NCI-H1092 treated with DMSO at 0.1 percent for 48 hours (cell line): ENCODE measurements at places on chromosomes 16 and 17.

GRCh38 chr17:4840893-4841242 lies 7.7 kb downstream of the MINK1 start:
- DNase-seq = no peak

- DNase-seq = no peak
Measured at GRCh38 chr16:66490774-66491715, 58.9 kb downstream of the TK2 start.

DNA sequence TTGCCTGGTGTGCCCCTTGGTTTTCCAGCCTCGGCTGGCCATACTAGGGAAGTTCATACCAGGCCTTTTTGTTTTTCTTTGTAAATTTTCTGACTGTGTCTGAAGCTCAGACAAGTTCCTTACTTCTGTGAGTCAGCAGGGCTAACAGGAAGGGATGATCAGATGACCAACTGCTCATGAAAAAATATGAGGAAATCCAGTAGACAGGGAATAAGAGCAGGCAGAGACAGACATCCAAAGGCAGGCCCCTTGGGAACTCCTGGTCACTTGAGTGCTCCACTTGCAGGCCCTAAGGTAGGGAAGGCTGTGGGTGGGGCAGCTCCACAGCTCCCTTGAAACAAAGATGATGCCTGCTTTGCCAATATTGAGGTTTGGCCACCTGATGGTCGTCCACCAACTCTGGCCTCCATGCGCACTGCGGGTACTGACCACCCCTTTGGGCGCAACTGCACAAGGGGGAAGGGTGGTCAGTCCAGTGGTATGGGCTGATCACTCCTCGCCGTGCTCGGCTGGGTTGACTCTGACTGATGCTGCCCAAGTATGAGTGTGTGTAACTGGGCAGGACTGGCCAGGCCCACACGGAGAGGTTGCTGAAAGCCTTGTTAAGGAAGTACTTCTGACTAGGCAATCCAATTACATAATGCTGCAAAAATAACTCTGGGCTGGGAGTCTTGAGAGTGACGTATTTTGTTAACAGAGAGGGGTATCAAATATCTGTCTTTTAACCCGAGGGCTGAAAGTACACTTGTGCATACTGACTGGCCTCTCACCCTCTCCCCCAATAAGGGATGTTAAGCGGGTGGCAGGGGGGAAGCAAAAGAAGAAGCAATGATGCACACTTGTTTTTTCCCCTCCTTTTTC lies 20.8 kb upstream of the ZFHX3 start:
- peak; percentile 67 for DNase-seq

GRCh38 chr17:1328437-1328836 lies 49.0 kb downstream of the TRARG1 start:
- no peak for DNase-seq

DNA sequence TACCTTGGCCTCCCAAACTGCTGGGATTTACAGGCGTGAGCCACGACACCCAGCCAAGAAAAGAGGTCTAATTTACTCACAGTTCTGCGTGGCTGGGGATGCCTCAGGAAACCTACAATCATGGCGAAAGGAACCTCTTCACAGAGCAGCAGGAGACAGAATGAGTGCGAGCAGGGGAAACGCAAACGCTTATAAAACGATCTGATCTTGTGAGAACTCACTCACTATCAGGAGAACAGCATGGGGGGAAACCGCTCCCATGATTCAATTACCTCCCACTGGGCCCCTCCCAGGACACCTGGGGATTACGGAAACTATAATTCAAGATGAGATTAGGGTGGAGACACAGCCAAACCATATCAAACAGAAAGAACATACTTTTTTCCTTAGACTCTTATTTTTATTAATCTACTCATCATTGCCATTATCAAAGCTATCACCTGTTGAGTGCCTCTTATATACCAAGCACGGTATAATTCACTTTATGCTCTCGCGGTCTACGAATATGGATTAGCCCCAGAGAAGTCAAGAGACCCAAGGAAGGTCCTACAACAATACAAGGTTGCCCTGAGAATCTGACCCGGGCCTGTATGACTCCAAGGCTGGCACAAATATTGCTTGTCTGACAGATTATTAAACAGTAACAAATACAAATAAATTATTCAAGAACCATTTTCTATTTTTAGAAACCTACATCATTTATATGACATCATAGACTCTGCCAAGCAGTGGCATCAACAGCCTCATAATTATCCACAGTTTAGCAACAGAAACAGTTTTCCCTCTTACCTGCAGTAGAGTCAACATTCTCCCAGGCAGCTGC lies 2.4 kb downstream of the POLR3K start:
- no peak for DNase-seq

GRCh38 chr16:27829975-27830374 lies 233.5 kb downstream of the GSG1L start:
- DNase-seq = no peak

- no peak for DNase-seq
Measured at GRCh38 chr16:20940871-20941635, 40.5 kb downstream of the LYRM1 start.

- no peak for DNase-seq
Measured at GRCh38 chr17:32689348-32689747, 187.6 kb downstream of the MYO1D start.

DNA sequence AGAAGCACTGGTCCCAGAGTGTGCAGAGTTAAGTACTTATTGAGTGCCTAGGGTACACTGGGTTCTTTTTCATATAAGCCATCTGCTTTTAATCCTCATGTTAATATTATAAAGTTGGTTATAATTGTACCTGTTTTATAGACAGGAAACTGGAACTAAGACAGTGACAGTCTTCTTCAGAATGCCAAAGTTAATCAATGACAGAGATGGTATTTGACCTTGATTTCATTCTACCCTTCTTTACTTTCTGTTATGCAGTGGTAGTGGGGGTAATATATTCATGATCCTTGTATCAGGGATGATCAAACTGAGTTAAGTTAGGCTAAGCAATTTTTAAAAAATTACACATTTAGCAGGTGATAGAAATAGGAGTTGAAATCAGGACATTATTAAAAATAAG lies 108.6 kb upstream of the GOT2 start:
- no peak for DNase-seq

- DNase-seq = no peak
Measured at GRCh38 chr17:61081959-61082358, 317.7 kb upstream of the TBX2 start.

DNA sequence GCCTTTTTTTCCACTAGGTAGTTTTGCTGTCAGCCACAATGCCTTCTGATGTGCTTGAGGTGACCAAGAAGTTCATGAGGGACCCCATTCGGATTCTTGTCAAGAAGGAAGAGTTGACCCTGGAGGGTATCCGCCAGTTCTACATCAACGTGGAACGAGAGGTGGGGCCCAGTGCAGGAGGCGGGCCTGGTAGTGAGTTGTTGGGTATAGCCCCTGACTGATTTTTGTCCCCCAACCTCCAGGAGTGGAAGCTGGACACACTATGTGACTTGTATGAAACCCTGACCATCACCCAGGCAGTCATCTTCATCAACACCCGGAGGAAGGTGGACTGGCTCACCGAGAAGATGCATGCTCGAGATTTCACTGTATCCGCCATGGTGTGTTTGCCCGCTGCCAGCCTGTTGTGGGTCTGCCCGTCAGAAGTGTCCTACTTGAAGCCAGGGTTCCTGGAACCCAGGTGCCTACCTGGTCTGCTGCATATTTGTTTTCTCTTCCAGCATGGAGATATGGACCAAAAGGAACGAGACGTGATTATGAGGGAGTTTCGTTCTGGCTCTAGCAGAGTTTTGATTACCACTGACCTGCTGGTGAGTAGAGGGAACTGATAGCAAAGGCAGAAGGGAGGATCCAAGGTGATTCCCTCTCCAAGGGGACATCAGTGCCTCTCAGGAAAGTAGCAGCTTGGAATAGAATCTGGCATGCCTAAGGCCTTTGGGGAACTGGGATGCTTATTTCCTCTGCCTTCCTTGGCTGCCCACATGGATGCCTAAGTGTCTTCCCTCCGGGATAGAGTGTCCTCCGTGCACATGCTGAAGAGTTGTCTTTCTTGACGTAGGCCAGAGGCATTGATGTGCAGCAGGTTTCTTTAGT lies 1.9 kb upstream of the CD68 start:
- DNase-seq = no peak

DNA sequence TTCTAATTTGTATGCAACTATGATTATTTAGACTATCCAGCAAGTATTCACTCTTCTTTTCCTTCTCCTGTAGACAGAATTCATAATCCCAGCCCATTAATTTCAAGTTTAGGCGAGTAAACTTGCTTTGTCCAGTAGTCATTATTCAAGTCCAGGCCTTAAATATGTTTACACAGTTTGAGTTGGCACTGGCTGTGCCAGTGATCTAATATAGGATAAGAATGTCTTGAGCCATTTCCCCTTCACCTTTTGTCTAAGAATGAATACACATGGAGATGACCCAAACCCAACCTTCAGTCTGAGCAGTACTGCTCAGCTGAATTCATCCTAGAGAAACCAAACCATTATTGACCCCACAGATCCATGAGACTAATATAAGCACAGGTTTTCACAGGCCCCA lies 930.4 kb upstream of the CDH8 start:
- DNase-seq = peak; percentile 62

GRCh38 chr17:29133121-29133713 lies 47.0 kb downstream of the MYO18A start:
- DNase-seq = no peak

- no peak for DNase-seq
Measured at GRCh38 chr16:49494474-49494873, 120.9 kb downstream of the C16orf78 start.

DNA sequence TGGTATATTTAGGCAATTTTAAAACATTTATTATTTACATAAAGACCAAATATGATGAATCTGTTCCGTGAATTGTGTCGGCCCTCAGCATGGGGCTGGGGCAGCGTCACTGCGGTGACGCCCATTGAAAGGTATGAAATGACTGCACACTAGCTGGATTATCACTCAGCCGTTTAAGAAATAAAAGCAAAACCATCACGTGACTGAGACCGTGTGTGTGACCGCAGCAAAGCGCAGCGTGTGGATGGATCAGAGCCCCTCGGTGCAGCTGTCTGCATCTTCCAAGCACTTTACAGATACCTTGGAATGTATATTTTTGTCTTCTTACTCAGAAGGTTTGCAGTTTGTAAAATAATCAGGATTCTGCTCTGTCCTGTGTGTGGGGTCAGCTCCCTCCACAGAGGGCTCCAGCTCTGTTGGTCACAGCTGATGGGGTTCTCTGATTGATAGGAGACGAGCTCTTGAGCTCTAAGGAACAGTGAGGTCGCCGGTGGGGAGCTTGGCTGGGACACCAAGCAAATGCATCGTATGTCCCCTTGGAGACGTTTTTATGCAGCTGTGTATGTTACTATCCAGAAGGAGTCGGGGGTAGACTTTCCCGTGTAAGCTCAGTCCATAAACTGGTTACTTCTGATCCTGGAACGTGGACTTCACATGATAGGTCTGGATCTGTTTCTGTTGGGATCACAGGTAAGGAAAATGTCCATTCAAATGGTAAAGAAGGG lies 45.1 kb downstream of the WDR45B start:
- no peak for DNase-seq

GRCh38 chr17:19306160-19307111 lies 56.1 kb downstream of the B9D1 start:
- DNase-seq = no peak

DNA sequence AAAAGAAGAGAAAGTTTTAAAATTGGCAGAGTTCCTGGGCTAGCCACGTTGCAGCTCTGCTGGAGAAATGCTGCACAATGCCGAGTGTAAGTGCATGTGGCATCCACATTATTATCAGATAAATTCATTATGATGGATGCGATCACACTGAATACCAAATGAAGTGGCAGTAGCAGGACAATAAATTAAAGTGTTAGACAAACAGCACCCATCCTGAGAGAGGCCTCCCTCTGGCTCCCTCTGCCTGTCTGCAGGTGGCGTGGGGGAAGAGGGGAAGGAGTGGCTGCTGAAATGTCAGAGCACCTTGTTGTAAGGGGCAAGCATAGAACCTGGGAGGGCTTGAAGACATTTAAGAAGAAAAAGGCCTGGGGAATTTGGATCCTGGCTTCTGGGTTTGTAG lies 324.1 kb downstream of the HAPSTR1 start:
- no peak for DNase-seq

DNA sequence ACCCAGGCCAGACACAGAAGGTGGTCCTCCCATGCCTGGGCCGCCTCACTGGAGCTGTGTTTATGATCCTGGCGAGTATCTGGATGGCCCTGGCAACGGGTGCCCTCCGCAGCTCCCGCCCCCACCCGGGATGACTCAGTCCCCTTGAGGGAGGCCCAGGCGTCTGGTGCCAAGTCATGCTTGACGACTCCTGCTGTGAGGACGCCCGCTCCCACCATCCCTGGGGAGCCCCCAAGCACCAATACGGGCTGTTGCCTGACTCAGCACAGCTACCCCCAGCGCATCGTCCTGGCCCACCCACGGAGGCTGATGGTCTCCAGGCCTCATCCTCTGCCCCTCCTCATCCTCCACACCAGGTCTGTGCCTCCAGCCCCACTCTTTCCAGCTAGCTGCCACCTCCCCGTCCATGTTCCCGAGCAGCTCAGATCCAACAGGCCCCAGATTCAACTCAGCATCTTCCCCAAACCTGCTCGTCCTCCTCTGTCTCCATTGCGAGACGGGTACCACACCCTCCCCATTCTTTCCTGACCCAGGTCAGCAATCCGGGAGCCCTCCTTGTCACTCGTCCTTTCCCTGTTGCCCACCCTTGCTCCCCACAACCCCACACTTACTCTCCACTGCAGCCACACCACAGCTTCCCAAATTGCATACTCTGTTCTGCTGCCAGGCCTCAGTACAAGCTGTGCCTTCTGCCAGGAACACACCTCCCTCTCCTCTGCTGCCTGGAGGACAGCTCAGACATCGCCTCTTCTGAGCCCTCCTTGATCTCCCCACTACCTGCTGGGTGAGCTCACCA lies 2.6 kb downstream of the CAMKK1 start:
- DNase-seq = peak; percentile 76

DNA sequence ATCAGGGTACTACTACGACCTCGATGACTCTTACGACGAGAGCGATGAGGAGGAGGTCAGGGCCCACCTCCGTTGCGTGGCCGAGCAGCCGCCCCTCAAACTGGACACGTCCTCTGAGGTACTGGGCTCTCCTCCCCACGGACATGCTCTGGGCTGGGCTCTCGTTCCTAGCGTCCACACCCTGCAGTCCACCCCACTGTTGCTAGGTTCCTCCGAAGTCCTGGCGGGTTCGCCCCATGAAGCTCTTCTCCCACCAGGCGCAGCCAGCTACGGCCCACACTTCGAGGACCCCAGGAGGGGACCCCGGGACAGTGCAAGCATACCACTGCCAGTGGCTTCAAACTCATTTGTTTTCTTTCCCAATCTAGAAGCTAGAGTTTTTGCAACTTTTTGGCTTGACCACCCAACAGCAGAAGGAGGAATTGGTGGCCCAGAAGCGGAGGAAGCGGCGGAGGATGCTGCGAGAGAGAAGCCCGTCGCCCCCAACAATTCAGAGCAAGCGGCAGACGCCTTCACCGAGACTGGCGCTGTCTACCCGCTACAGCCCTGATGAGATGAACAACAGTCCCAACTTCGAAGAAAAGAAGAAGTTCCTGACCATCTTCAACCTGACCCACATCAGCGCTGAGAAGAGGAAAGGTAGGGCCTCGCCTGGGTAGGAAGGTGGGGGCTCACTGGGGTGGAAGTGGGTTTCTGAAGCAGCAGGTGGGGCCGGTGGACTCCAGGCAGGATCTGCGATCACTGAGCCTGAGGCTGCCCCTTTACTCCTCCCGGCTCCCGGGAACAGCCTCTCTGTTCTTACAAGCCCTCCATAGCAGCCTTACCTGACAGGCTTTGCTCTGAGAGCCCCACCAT lies 25.6 kb downstream of the GINS2 start:
- no peak for DNase-seq
